Cardiac muscle cell (in vitro differentiated cells and primary cell): ENCODE measurements at places on chromosomes 2 and 18.

DNA sequence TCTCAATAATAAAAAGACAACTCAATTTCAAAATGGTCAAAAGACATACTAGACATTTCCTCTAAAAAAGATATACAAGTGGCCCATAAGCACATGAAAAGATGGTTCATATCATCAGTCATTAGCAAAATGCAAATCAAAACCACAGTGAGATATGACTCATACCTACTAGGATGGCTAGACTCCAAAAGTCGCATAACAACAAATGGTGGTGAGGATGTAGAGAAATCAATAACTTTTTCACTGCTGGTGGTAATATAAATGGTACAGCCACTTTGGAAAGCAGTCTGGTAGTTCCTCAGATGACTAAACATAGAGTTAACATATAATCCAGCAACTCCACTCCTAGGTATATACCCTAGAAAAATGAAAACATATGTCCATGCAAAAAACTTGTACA is 242.3 kb upstream of the NOL4 start:
- no peak for DNase-seq

DNA sequence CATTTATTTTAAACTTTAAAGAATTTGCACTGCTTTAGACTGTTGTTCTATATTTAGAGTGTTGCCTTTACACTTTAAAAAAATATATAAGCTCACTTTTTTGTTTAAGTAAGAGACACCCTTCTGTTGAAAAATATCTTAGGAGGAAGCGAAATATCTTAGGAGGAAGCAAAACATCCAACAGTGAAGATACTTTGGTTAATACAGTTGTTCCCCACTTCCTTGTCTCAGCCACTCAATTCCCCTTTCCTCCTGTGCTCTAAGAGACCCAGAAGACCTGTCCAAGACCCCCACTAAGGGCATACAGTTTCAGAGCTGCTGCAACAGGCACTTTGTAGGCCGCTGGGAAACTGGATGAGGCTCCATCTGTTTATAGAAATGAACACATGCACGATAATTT is 5.7 kb downstream of the SERPINB8 start:
- no peak for DNase-seq

- DNase-seq: no peak
Measured at GRCh38 chr2:39218391-39218790, 25.4 kb downstream of the CDKL4 start.

GRCh38 chr2:10834068-10834655 is 21.6 kb upstream of the PDIA6 start:
- DNase-seq: no peak

DNA sequence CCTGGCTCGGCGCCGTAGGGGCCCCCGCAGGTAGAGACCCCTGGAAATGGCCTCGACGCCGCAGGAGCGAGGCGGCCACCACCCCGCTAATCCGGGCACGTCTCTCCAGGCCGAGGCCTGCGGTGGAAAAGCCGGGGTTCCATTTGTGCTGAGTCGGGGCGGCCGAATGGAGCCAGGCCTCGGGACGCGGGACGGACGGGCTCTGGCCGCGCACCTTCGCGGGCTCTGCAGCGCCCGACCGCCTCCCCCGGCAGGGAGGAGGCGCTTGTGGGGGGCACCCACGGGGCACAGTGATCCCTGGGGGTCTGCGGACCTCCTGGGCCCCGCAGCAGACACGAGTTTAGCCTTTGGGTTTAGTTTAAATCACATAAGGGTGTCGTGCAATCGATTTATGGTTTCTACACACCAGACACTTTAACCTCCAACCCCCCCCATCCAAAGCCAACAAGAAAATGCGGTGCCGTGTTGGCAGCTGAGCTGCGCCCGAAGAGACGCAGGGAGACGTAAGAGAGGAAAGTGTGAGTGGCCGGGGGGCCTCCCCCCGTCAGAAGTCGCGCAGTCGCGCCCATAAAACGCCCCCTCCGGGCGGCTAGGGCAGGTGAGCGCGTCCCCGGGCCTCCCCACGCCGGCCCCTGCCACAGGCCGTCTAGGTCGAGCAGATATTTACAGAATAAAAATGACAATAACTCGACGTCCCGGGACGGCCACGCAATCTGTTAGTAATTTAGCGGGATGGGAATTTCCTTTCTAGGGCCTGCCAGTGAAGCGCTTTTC is 1.0 kb upstream of the NFATC1 start:
- DNase-seq: no peak

DNA sequence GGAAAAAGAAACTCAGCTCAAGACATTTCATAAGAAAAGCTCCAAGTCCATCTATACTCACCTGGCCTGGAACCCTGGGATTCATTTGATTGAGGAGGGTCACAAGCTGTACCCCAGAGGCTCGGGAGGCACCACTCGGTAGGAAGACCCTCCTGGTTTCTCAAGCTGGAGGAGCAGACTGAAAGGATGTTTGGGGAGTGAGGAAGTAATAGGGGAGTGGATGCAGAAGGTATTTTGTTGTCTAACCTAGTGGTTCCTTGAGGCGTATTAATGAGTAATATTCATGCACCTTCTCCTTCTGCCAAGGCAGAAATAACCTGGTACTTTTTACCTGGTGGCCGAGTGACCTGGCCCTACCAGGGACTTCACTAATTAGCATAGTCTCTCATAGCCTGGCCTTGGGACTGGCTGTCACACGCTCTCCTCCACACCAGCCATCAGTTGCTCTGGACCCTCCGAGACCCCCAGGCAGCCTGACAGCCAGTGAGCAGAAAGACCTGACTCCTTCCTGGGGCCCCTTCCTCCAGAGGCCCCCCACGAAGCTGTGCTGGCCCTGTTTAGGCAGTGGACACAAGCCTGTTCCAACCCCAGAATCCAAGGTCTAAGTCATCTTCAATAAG is 161.4 kb downstream of the BCL2 start:
- no peak for DNase-seq

DNA sequence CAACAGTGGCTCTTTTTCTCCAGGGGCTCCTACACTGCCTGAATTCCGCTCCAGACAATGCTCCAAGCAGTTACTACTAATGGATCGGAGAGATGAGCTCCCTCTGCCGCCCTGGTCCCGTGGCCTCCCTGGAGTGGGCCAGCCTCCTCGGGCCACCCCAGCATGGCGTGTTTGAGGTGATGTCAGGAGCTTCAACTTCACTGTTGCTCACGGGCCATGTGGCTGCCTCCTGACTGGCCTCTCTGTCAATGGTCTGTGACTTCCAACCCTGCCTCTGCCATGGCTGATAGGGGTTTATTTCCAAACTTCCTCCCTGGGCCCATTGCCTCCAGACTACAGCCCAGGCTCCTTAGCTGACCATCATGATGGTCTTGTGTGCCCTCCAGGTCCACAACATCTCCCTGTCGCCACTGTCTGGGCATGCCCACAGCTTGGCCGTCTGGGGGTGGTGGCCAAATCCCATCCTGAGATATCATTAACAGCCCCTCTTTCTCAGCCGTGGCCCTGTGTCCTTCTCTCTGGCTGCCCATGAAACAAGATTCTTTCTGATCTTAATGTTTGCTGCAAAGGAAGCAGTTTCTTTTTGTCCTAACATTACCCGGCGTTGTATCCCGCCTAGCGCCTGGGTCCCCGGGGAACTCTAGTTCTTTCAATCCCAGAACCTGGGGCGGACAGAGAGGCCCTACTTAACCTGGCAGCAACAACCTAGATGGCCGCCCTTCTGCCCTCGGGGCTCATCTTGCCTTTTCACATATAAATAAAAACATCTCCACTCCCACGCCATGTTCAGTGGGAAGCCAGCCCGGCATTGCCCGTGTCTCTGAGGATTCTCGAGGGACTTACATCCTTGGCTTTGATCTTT is 38.1 kb downstream of the ATOH8 start:
- DNase-seq: no peak

GRCh38 chr18:1048032-1048431 is 143.4 kb downstream of the ADCYAP1 start:
- no peak for DNase-seq

DNA sequence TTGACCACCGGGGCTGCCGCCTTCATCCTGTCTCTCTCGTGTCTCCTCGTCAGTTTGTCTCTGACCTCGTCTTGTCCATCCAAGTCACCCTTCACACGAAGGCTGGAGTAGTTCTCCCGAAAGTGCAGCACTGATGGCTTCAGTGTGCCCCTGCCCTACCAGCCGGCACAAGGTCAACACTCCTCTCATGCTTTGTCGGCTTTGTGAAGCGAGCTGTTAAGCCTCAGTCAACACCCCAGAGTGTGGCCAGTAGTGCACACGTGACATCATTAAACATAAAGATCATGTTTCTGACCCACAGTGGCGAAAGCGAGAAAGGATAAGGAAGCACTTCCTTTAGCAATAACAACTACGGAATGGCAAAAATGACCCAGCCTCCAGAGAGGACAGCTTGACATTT is 23.2 kb downstream of the ACKR3 start:
- DNase-seq: peak; percentile 56

DNA sequence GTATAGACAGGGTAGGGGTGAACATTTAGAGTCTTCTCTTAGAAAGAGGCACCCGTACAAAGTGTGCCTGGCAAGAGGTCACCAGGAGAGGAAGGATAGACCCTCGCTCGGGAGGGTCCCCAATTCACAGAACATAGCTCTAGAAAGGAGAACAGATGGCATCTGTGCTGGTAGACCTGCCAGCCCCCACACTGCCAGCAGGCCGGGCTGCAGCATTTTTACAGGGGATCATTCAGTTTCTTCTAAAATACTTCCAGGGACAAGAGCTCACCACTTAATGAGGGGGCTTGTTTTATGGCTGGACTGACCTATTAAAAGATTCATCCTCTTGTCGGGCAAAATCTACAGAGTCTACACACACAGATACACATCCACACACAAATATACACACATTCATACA is 149.9 kb downstream of the SEPTIN10 start:
- no peak for DNase-seq

- no peak for DNase-seq
Measured at GRCh38 chr2:36954977-36955607, 11.2 kb downstream of the STRN start.

- DNase-seq: no peak
Measured at GRCh38 chr18:80120932-80121331, 11.9 kb downstream of the ADNP2 start.

GRCh38 chr2:10370390-10370789 is 67.7 kb downstream of the HPCAL1 start:
- DNase-seq: no peak

DNA sequence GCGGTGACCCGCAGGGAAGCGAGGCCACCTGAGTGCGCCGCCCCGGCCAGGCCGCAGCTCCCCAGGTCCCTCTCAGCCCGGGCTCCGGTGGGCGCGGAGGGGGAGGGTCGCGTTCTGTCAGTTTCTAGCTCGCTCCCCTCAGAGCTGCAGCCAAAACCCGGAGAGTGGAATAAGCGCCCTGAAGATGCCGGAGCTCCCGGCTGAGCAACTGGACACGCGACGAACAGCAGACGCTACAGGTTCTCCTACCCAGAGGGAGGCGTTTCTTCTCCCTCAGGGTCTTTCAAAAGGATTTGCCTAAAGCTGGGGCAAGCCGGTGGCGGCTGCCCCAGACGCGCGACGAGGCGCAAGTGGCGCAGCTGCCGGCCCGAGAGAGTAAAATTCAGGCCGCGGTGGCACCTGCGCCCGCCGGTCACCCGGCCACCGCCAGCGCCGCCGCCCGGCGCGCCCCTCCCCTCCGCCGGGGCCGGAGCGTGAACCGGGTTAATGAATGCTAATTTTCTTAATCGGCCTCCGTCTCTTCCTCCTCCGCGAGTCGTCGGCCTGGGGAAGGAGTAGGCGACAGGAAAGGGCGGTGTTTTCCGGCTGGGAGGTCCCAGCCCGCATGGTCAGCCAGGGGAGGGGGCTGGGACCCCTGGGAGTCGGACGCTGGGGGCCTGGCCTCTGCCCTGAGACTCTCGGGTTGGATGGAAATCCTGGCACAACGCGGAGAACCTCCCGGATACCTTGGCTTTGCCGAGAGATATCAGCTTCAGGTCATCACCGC is 845 bp upstream of the CDC42EP3 start:
- peak; percentile 84 for DNase-seq

DNA sequence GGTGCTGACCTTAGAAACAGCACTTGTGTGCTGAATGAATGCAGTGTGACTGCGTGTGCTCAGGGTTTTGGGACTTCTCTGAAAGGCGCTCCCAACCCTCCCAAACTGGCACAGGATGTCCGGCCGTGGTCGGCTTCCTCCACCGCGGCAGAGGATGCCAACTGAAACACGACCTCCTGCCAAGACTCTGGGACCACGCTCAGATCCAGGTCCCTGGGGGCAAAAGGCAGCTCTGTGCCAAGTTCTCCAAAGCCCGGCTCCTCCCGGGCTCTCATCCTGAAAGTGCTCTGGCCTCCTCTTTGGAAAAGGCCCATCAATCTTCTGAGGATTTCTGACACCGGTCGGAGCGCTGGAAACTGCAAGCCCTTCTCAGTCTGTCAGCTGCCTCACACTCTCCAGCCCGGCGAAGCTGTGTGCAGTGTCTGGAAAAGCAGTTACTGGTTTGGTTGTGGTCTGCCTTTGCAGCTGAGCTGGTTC is 32.3 kb upstream of the ZBTB7C start:
- DNase-seq: peak; percentile 28

DNA sequence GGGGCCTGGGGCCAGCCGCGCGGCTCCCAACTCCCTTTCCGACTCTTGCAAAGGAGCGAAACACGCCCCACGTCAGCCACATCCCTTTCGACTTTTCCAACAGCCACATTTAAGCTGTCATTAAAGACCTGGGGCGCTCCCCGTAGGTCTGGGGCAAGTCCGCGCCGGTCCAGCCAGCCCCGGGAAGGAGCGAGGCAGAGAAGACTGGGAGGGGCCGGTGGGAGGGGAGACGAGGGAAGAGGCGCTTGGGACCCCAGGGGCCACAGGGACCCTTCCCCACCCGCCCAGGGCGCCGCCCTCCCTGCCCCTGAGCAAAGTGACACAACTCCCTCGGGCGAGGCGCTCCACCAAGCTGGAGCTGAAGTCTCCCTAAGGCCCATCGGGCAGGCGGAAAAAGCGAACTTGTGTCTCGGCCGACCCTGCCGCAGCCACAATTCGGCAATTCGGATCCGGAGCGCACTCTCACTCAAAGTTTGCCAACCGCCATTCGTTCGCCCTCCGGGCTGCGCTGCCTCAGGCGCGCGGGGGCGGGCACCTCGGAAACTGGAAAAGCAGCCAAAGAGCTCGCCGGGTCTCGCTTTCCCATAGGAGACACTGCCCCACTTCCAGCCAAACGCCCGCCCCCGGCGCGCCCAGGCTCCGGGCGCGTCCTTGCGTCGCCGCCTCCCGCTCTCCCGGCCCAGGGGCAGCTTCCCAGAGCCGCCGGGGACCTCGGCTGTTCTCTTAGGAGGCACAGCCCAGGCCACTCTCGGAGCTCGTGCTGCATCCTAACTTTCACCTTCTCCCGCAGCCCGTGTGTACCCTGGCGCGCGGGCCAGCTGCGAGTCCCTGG is 1.1 kb upstream of the KCTD1 start:
- DNase-seq: peak; percentile 64

DNA sequence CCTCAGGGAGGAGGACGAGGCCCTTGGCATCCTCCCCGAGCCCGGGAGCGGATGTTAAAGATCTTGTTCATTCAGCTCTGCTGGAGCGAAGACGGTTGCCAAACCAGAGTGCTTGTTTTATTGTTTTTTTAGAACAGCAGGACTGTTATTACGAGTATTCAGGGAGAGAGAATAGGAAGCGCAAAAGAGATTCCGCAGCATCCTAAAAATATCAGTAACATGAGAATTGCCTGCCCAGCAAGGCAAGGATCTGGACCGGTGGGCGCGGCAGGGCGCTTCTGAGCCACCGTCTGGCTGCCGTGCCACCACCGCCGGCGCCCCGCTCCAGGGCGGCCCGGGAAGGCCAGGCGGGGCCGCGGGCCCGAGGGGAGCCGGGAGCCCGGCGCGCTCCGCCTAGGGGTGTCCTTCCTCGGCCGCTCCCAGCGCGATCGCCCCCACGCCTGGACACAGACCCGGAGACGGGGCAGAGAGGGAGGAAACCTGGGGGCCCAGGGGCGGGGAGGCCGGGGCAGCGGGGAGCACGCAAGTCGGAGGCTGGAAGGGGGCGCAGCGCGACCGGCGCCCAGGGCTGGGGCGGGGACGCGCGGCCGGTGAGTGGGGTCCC is 843 bp downstream of the CYS1 start:
- DNase-seq: peak; percentile 59
